ENCODE measurements at places on chromosomes 6 and 20.

GRCh38 chr20:32516583-32517517 lies 68.3 kb downstream of the NOL4L start:
- no peak for DNase-seq

DNA sequence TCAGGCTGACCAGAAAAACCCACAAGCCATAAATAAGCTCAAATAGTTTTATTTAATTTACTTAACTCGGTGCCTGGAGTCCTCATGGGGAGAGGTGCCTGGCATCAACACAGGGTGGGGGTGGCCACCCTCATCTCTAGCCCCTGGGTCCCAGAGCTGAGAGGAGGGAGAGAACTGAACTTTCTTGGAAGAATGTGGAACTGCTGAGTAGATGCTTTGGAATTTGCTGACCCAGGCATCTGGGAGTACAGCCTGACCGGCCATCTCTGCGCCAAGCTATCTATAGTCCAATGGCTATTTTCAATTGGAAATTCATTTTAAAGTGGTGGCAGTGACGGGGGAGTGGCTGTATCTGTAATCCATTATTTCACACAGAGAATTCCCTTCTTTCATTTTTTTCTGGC lies 104.8 kb downstream of the CDH26 start:
- no peak for DNase-seq

DNA sequence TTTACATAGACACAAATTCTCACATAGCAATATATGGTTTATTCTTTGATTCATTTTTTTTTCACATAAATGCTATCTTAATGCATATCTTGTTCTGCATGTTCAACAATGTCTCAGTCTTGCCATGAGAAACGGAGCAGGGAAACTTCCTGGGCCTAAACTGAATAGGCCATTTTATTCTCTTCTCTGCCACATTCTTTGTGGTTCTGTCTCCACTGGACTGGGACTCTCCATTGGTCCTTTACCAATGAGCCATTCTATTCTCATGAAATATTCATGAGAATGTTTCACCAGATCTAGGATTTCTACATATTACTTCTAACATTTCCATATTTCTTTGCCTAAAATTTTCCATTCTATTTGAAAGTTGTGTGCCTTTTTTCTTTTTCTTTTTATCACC lies 42.8 kb downstream of the LAMA2 start:
- DNase-seq = no peak

DNA sequence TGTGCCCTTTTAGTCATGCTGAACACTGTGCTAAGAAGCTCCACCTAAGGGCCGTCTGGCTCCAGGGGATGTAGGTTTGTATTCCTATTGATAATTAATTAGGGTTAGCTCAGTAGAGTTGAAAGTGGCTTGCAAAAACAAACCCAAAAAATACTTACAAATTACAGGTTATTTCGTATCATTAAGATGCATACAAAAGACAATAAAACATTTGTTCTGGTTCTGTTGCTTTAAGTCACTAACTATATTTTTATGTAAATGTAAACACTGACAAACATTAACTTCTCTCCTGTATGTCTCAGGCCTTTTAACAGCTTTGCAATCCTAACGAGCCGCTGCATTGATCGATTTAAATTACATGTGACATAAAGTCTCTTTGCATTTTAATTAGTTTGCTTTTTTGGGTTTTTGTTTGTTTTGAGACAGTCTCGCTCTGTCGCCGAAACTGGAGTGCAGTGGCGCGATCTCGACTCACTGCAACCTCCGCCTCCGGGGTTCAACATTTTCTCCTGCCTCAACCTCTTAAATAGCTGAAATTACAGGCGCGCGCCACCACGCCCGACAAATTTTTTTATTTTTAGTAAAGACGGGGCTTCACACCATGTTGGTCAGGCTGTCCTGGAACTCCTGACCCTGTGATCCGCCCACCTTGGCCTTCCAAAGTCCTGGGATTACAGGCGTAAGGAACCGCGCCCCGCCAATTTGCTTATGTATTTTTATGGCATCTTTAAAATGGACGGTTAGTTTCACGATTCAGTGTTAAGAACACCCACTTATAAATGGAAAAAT lies 110.9 kb downstream of the HFE start:
- DNase-seq = no peak

GRCh38 chr6:84867521-84867920 lies 103.1 kb upstream of the TBX18 start:
- DNase-seq = no peak

DNA sequence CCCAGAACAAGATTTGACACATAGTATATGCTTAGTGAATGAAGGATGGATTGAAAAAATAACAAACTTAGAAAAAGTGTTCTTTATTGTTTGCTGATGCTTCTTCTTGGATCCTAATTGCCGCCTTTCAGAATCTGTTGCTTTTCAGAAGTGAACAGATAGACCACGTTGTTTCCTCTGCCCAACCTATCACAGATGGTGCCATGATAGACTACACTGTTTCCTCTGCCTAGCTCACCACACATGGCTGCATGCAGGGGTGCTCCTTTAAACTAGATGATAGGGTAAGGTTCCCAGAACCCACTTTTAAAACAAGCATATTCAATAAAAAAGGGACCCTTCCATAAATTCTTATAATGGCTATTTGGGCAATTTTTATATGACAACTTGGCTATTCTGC lies 4.6 kb upstream of the RGS17 start:
- DNase-seq = no peak

DNA sequence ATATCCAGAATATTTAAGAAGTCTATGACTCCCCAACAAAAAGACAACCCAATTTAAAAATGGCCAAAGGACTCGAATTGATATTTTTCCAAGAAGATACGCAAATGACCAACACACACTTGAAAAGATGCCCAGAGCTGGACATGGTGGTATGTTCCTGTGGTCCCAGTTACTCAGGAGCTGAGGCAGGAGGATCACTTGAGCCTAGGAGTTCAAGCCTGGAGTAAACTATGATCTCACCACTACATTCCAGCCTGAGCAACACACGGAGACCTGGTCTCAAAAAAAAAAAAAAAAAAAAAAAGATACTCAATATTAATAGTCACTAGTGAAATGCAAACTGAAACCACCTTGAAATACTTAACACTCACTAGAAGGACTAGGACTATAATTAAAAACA lies 12.2 kb upstream of the ARMC2 start:
- no peak for DNase-seq

DNA sequence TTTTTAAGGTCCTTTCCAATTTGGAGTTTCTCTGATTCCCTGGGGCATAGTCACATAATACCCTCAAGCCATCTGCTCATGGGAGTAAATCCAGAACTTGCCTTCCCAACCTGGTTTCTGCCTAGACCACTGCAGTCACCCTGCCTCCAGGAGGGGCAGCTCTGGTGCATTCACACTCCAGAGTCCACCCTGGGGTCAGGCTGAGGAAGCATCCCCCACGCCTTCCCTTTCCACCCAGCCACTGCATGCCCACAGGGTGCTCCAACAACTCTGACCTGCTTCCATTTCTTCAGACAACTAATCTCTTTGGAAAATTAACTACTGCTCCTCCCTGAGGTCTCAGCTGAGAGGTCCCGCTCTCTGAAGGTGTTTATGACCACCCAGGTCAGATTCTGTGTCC lies 211.4 kb upstream of the RIN2 start:
- no peak for DNase-seq

DNA sequence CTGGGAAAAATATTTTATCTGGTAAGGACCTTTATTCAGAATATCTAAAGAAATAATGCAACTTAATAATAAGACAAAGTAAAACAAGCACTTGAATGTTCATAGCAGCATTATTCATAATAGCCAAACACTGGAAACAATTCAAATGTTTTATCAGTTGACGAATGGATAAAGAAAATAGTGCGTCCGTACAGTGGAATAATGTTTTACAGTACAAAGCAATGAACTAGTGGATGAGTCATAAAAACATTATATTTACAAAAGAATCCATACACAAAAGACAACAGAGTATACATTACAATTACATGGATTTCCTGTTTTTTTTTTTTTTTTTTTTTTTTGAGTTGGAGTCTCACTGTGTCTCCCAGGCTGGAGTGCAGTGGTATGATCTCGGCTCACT lies 12.7 kb downstream of the SMAP1 start:
- no peak for DNase-seq

DNA sequence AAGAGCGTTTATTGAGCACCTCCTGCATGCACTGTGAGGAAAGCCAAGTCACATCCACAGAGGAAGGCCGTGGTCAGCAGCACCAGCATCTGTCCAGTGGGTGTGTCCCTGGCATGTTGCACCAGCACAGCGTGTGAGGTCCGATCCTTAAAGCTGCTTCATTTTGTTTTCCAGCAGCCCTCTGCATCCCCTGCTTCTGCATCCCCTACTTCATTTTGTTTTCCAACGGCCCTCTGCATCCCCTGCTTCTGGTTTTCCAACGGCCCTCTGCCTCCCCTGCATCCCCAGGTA lies 147.8 kb downstream of the SYCP2 start:
- DNase-seq = no peak

- DNase-seq = no peak
Measured at GRCh38 chr6:119768201-119768600, 418.6 kb upstream of the MAN1A1 start.

DNA sequence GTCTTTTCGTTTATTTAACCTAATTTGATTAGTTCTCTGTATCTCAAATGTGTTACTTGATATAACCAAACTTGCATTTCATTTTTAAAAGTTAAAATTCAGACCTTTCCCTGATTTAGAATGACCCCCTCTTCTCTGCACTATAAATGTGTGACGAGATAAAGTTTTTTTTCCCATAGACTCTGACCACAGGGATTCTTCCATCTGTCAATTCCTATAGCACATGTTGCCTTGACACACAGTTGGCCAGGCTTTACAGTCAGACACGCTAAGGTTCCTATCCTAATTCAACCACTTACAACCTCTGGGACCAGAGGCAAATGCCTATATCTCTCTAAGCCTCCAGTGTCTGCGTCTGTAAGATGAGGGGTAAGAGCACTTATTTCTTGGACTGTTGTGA lies 40.6 kb downstream of the KCNS1 start:
- DNase-seq = no peak

GRCh38 chr6:19723545-19723944 lies 113.6 kb upstream of the ID4 start:
- no peak for DNase-seq

DNA sequence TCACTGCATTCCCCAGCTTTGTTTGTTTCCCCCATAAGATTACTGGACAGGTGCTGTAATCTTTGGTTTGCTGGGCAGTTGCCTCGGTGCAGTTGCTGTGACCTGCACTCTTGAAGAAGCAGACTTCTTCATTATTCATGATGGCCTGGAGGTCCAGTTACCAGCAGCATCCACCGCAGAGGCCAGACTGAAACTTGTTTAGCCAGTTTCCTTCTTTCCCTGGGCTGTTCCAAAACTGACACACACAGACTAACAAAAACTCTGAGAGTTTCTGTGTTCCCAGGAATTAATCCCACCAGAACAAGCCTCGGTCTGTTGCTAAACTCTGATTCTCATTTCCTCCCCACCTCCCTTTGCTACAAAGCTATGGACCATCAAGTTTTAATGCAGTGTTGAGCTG lies 144.1 kb downstream of the QRSL1 start:
- no peak for DNase-seq

DNA sequence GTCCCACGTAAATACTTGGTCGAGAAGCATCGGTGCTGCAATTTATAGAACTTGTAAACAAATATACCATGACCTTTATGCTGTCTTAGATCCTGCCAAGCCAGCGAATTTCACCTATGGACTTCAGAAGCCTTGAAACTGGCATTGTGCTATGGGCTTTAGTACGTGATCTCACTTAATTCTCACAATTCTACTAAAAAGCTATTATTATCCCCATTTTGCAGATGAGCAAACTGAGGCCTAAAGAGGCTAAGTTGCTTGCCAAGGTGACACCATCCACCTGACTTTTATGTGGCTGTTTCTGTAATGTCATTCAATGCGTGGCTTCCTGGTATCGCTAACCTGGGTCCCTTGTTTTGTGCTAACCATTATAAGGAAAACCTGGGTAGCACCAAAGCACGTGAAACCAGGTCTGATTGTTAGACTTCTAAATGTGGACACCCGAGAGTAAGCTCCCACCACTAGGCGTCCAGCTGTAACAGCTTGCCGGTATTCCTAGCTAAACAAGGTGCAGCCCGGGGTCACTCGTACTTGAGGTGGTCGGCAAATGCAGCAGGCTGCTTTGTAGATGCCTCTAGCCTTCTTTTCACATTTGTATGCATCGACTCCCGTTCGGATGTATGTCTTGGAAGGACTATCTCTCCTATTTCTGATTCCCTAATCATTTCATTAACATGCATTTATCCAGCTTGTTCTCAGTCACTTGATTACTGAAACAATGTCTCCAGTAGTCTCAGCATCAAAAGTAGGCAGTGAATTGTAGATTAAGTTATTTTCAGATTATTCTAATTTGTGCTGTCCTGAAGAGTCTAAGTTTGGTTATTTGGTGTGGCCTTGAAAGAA lies 1.1 kb downstream of the SYNJ2 start:
- DNase-seq = no peak

- DNase-seq = no peak
Measured at GRCh38 chr6:136077834-136078576, 172.1 kb downstream of the MTFR2 start.

DNA sequence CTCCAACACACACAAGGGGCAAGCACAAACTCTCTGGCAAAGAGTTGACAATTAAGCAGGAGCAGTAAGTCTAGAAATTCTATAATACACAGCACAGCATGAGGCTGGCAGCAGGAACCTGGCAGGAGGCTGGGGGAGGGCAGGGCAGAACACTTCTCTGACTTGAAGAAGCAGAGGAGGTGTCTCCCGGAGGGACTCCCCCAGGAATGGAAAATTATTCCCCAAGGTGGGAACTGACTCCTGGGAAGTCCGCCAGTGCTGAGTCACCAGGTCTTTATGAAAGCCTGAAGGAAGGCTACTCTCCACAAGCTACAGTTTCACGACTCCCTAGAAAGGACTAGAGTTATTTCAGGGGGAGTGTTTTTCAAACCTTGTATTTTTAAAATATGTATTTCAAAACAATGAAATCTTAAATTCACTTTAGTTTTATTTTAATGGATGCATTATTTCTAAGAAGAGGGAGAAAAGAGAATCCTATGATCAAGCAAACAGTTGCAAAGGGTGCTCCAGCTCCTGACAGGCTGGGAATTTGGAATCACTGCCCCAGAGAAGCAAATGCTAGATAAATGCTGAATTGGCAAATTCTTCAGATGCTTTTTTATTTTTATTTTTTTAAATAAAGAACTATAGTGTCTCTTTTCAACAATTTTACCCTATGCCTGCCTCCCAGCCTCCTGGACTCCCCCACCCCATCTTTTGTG lies 192.8 kb downstream of the LY86 start:
- DNase-seq = no peak

- no peak for DNase-seq
Measured at GRCh38 chr20:43464219-43464790, 6.6 kb downstream of the SRSF6 start.

GRCh38 chr6:136408204-136408603 lies 118.6 kb upstream of the BCLAF1 start:
- DNase-seq = no peak

GRCh38 chr6:134288538-134289203 lies 29.2 kb downstream of the SGK1 start:
- DNase-seq = no peak

- DNase-seq = no peak
Measured at GRCh38 chr20:10662661-10663458, 10.9 kb downstream of the JAG1 start.

GRCh38 chr6:24214984-24215383 lies 89.0 kb downstream of the NRSN1 start:
- DNase-seq = no peak

- DNase-seq = no peak
Measured at GRCh38 chr20:21092806-21093205, 13.4 kb downstream of the LINC00237 start.

Measured in D721Med (cell line).